ENCODE measurements at places on chromosomes 7 and 10.

DNA sequence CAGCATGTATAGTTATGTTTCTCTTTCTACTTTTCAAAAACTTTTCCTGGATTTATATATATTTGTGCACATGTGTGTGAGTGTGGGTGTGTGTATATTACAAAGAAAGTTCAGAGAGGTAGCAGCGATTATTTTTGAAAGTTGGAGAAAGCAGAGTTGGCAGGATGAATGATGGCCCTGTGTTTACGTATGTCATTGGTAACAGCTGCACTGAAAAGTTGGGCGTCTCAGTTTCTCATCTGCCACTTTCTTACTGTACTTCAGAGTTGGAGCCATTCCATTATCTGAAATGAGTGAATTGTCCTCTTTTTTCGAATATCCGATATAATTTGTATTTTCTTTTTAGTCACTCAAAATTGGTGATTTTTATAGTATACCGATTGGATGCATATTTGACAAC, 172.2 kb downstream of the CDK14 start:
- DNase-seq, result no peak

- DNase-seq, result no peak
These were observed at the start of gene MYL10 for GRCh38 chr7:101629171-101629570. Gene MYL10, minus strand, starts transcription at chr7:101629296. Its CDS starts 178 bp downstream, at chr7:101629118.

DNA sequence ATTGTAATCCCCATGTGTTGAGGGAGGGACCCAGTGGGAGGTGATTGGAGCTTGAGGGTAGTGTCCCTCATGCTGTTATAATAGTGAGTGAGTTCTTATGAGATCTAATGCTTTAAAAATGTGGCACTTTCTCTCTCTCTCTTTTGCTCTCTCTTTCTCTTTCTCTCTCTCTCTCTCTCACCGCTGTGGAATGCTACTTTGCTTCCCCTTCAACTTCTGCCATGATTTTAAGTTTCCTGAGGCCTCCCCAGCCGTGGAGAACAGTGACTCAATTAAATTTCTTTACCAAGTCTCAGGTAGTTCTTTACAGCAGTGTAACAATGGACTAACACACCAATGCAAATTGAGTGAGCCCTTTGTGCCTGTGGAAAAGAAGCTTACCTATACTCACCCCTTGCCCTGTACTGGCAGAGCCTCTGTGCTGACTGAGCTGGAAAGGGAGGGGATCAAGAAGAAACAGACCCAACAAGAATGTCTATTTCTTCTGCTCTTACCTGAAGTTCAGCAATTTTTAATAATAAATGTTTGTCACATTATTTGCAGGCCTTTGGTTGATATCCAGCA, 642.5 kb upstream of the KCND2 start:
- DNase-seq, result no peak

DNA sequence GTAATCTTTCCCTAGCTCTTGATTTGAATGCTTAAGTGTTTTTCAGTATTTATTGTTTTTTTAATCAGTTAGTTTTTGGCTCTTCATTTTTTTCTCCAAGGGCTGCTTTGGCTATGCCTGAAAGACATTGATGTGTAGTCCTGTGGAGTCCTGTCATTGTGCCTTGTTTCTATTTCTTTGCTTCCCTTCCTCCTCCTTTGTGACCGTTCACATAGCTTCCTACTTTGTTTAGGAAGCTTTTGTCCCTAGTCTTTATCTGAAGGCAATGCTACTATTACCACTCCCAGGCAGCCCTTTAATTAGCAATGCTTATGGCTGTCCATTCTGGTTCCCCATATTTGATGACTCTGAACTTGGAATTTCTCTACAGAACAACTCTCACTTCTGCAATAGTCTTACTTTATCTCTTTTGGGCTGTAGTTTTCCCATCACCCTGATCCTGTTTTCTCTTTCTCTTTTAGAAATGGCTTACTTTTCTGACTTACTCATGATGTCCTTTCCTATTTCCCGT, 39.9 kb downstream of the ADCYAP1R1 start:
- DNase-seq, result no peak

DNA sequence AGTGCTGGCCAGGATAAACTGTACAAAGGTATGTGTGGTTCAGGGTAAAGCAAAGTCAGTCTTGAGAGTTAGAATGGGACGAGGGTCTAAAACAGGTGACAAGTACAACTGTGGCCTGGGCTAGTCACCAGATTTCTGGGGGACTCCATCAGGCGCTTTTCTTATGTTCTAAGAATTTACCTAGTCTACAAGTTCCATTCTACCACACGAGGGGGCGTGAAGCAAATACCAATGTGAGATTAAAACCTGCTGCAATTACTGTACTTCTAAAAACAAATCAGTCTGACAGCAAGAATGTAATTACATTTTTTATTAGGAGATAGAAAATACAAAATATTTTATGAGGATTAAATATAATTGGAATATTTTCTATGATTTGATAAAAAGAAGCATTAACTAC, 146.5 kb downstream of the ALOX5 start:
- DNase-seq, result no peak

GRCh38 chr7:75969182-75969581, 25.2 kb downstream of the TMEM120A start:
- peak; percentile 36 for DNase-seq

DNA sequence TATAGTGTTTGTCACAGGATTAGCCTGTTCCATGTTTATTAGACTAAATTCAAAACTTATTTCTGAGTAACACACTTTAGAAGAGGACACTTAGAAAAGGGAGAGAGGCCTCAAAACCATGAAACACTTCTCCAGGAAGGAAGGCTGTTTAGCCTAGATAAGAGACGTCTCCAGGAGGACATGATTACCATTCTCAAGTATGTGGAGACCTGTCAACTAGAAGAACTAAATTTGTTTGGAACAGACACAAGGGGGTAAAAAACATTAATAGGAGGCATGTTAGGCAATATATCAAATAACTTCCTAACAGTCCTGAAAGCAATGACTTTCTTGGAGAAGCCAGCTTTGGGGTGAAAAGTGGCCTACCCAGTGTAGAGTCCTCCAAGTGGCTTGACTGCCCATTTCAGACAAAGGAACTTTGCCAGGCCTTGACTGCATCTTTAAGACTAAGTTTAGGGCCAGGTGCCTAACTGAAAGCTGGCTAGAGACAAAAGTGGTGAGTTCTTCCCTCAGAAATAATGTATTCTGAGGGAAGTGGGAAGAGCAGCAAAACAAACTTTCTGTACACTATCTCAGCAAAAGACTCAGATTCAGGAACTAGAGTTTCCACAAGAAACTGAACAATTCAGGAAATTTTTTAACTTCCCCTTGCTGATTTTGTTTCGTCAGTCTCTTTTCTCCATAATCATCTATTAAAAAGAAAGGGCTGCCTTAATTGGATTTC, 11.8 kb downstream of the NCOA4 start:
- peak; percentile 52 for DNase-seq

- no peak for DNase-seq
These were observed 170.4 kb downstream of the PTEN start for GRCh38 chr10:88033793-88034192.

DNA sequence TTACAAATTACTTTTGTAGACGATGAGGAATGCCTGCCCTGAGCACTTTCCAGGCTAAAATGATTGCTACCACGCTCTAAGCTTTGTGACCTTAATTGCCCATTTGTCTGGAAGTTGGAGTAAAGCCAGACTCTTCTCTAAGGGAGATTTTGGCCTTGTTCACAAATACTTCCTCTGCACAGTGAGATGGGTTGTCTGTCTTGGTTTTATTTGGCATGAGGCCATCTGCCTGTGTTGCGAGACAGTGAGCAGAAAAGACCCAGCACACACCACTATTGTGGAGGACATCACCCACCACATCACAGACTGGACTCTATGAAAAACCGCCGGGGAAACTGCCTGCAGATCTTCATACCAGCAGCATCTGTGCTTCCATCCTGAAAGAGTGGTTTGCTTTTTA, 138.4 kb downstream of the BICC1 start:
- no peak for DNase-seq

GRCh38 chr7:140200061-140200989, 23.5 kb upstream of the KDM7A start:
- DNase-seq, result no peak

GRCh38 chr10:22656036-22656435, 58.3 kb downstream of the PIP4K2A start:
- DNase-seq, result no peak

DNA sequence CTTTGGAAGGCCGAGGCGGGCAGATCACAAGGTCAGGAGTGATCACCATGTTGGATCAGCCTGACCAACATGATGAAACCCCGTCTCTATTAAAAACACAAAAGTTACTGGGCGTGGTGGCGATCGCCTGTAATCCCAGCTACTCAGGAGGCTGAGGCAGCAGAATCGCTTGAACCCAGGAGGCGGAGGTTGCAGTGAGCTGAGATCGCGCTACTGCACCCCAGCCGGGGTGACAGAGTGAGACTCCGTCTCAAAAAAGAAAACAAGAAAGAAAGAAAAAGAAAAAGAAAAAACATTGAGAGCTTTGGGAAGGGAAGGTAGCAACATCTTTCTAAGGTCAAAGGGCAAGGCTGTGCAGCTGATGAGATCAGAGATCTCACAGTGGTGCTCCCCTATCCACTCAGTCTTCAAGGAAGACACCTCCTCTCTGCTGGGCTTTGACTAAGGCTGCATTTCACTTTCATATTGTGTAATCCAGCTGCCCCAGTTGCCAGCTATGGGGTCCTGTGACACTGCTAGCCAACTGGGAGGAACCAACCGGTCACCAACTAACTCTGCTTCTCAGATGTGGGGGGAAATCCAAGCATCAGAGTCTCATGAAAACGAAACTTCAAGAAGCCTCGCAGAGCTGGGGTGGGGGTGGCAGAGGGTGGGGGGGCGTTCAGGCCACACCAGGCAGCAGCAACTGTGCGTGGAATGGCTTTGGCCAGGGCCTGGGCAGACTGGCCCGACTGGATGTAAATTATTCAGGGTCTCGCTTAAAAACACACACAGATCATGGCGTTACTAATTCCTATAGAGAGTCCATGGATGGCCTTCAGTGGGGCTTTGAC, 1.5 kb downstream of the IL15RA start:
- peak; percentile 73 for DNase-seq

- no peak for DNase-seq
These were observed 25.2 kb downstream of the STMP1 start for GRCh38 chr7:135687466-135687865.

DNA sequence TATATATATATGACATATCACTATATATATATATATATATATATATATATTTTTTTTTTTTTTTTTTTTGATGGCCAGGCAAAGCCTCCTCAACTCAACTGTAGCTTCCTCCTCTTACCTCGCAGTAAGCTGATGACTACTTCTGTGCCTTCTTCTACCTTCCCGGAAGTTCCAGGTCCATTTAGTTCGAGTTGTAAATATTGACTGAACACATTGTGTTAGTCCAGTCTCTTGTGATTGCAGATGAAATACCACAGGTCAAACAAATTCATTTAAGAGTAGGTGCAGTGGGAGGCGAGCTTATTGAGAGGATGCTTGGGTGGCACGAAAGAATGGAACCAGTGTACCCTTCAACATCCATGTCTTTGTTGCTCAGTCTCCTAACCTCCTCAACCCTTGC, 144.6 kb downstream of the ST7 start:
- no peak for DNase-seq

DNA sequence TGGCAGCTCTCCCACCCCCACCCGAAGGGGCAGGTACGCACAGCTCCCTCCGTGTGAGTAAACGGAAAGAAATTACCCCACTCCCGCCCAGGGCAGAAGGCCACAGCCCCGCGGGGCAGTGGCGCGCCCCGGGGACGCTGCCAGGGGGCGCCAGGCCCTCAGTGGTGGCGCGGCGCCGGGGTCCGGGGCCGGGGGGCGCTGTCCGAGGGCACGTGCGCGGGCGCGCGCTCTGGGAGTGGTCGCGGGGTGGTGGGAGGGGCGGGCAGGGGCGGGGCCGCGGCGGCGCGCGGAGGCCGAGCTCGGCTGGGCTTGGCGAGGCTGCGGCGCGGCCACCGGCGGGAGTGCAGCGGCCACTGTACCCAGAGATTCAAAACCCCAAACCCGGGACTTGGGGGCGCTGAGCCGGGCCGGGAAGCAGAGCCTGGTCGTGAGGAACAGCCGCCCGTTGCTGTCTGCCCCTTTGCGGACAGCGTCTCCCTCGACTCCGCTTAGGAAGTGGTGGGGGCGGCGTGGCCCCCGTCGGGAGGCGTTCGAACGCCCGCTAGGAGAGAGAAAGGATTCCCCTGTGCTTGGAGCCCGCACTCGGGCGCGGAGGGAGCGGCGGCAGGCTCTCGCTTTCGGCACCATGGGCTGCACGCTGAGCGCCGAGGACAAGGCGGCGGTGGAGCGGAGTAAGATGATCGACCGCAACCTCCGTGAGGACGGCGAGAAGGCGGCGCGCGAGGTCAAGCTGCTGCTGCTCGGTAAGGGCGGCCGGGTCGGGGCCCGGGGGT, at the start of gene GNAI1:
TSS of gene GNAI1 (plus strand) at position 296 of the 773 bp plus-strand sequence. CDS start at position 626, 330 bp downstream.
- peak; percentile 26 for DNase-seq

GRCh38 chr10:112531421-112531820, 84.4 kb downstream of the VTI1A start:
- no peak for DNase-seq

DNA sequence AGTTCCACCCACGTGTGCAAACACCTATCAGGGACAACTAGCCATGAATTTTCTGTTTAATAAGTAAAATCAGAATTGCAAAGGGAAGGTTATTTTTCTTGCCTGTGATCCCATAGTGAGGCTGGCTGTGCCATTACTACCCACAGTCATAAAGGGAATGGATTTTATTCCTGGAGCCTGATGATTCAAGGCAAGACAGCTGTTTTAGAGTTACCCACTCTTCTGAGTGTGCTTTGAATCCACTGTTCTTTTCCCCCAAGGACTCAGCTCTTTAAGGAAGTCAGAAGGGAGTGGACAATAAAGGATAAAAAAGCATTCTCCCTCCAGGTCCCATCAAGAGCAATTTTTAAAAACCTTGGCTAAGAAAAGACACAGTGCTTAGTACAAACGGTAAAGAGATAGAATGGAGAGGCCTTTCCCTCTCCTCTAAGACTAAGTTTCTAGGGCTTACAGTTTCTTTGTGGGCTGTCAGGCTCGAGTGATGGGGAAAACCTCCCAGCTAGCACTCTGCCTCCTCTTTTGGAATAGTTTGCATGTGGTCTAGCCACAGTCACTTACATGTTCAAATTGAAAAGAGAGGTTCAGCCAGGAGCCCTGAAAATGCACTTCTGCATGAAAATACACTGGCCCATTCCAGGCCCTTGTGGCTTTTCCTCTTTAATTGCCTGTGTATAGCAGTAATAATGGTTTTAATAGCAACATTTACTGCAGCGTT, 5.1 kb upstream of the LRRC4 start:
- no peak for DNase-seq

- DNase-seq, result no peak
These were observed 19.4 kb downstream of the CCDC6 start for GRCh38 chr10:59887006-59887405.

DNA sequence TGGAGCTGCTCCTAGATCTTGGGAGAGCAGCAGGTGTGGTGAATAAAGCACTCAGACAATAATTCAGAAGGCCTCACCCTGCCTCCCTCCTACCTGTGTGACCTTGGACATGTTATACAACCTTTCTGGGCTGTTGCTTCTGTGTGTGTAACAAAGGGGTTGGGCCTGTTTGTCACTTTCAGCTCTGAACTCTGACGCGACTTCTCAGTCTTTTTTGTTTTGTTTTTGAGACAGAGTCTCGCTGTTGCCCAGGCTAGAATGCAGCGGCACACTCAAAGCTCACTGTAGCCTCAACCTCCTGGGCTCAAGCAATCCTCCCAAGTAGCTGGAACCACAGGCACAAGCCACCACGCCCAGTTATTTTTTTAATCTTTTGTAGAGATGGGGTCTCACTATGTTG, 89.3 kb downstream of the DNMBP start:
- no peak for DNase-seq

All from inflammatory macrophage (primary cell).